ENCODE measurements at places on chromosomes 7 and 10.

GRCh38 chr7:106054156-106054910, 57.8 kb downstream of the SYPL1 start:
- no peak for DNase-seq

- no peak for DNase-seq
These were observed 356.4 kb downstream of the GALNT17 start for GRCh38 chr7:71488308-71488707.

GRCh38 chr10:63887023-63887589, 365.9 kb downstream of the REEP3 start:
- no peak for DNase-seq

DNA sequence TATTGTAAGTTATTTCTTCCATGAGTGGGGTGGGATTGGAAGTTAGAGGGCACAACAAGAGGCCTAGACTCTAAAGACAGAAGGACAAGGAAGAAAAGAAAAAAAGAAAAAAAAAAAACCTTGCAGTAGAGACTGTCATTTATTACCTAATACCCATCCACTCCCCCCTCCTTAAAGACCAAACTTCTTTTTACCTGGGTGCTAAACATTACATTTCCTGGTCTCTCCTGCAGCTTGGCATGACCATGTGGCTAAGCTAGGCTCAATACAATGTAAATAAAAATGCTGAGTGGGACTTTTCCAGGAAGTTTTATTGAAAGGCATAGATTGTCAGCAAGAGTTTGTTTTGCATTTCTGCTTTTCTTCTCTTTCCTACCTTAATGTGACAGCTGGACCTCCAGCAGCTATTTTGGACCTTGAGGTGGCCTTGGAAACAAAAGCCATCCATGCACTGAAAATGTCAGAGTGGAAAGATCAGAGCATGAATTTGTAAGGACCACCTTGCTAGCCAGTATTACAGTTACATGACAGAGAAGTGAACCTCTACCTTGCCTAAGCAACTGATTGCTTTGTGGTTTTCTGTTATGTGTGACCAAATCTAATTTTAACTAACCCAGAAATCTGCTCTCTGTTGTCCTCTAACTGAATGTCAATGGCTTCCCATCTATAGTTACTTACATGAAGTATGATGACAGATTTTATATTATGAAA, 81.3 kb upstream of the SFMBT2 start:
- DNase-seq = no peak

DNA sequence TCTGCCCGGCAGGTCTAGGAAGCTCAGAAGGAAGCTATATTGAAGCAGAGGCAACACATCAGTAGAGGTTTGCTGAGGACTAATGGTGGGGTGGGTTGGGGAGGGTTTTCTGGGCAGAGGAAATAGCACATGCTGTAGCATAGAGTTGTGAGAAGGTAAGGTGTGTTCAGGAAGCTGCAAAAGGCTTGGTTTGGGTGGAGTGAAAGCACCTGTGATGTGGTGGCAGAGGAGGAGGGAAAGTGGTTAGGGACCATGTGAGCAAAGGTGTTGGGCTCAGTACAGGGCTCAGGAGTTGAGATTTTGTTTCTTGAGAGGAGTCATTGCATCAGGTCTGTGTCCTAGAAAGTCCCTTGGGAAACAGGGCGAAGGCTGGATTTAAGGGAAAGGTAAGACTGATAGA, 294.6 kb downstream of the SORCS3 start:
- DNase-seq = no peak

GRCh38 chr10:78066012-78066411, 32.3 kb downstream of the RPS24 start:
- DNase-seq = no peak

All from activated T-cell treated with anti-CD3 and anti-CD28 coated beads for 24 hours (primary cell).